ENCODE measurements at places on chromosomes 16 and 17. TPM values are rescaled to one million over a fixed set of nuclear protein-coding genes. Genes with fewer than 3 reads are reported as not detected.

Gene KLHL36
- total RNA-seq, result 48.5 TPM

DNA sequence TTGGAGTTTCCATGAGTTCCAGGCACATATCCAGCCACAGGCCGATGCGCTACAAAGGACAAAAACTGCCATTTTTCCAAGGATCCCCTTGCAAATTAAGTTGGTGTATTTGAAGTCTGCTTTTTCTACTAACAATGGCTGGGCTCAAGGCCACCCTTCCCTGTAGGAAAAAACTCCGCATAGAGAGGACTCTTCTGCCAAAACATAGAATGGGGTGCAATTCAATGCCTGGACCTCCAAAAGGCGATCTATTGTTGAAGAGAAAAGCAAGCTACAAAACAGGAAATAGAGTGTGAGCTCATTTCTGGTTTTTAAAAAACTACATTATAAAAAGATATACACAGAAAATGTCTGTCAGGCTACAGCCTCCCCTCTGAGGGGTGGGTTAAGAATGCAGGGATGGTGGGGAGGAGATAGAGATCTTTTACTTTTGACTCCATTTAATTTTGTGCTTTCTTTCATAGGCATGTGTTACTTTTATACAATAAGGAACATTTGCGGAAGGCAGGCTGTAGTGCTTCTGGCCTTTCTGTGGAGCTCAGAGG is 22.9 kb upstream of the PRSS54 start:
- no peak for DNase-seq

Gene IKZF3
- total RNA-seq, result 1.6 TPM

Gene RRAD
- total RNA-seq, result 8.2 TPM

- no peak for DNase-seq
Measured at GRCh38 chr17:27764589-27764988, 35.7 kb downstream of the NOS2 start.

- no peak for DNase-seq
Measured at GRCh38 chr17:81685108-81685507, 1.3 kb downstream of the HGS start.

- no peak for DNase-seq
Measured at GRCh38 chr17:48621410-48622392, 4.5 kb downstream of the HOXB9 start.

Gene FBXW10B
- total RNA-seq, result 0.93 TPM

- no peak for DNase-seq
Measured at GRCh38 chr16:5428932-5429331, 331.3 kb upstream of the EEF2KMT start.

DNA sequence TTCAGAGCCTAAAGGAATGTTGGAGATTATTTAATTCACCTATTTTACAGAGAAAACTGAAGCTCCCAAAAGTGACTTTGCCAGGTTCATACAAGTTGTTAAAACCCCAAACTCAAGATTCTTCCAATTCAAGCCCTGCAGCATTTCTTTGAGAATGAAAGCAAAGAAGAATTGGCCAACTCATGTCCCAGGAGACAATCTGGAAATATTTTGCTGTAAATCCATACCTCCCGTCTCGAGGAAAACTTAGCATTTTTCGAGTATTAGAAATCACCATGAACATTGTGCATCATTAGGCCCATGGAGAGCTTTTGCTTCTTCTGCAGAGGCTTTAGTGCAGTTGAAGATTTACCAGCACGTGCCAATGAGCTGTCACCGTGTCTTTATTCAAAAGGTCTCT is 176.4 kb upstream of the KCNJ16 start:
- no peak for DNase-seq

Gene ADAM11
- 0.42 TPM for total RNA-seq

DNA sequence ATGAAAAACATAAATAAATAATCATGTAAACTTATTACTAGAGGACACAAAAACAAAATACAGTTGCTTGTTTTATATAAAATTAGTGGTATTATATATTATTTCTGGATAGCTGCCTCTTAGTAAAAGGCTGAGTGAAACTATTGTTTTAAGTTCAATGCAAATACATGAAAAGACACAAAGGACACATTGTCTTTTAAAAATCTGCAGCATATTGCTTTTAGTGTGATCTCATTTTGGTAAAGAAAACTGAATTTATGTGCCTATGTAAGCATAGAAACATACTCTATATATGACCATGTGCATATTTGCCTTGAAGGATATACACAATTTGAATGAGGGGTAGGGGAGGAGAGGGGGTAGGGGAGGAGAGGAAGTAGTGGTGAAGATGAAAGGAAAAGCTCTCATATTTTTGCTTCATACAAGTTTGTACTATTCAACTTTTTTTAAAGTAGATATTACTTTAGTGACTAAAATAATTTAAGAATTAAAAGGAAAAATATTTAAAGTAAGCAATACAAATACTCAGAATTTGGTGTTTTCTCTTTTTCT is 5.8 kb downstream of the ABCA10 start:
- no peak for DNase-seq

DNA sequence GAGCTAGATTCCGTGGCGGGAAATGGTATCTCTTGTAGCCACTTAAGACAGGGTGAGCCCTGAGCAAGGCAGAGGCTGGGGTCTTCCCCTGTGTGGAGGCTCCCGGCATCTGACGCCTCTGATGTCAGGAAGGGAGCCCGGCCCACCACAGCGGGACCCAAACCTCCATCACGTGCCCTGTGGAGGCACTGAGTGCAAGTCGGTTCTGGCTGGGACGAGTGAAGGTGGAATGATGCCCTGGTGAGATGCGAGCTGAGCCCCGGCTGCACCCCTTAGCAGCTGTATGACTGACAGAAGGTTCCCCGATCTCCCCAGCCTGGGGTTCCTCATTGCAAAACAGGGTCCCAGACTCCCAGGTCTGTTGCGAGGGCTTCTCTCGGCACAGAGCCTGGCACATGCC is 187.4 kb upstream of the TNRC6C start:
- no peak for DNase-seq

- no peak for DNase-seq
Measured at GRCh38 chr16:87060034-87060986, 256.9 kb downstream of the C16orf95 start.

Gene AGRP
- not detected for total RNA-seq

Gene RGS9
- 7.3 TPM for total RNA-seq

Measured in posterior vena cava (tissue), 2 donors.